Esophagus squamous epithelium (tissue), 5 donors: ENCODE measurements at places on chromosomes 11 and 22.
A peak's percentile ranks its signal among the peaks of the same experiment; 100 is the strongest.

DNA sequence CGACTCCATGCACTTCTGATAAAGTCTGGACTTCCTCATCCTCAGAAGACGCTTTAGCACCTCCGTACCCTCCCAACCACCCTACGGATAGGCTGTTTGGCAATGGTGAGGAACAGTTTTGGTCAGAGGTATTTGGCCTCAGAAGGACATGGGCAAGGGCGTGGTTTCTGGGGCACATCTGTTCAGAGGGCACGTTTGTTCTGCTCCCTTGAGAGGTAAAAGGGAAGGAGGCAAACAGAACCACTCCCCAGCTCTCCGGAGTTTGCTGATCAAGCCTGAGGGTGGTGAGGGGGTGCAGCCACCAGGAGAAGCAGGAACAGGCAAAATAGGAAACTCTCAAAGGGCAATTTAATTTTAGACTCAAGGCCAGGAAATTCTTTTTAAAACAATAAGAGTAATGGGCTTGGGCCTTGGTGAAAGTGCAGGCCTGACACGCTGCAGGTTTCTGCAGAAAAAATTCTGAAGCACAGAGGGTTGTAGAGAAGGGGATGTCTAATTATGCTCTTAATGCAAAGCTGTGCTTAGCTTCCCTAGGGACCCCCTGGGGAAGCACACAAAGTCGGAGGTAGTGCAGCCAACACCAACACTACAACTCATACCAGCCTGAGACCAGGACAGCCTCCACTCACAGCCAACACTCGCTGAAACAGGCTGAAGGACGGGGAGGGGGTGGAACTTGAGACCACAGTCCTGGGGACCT is 23.3 kb downstream of the ETS1 start:
- no peaks in the 10 kb centered on the region for H3K27me3 ChIP-seq
- no peaks in the 10 kb centered on the region for H3K36me3 ChIP-seq
- no peak overlapping the region for H3K4me3 ChIP-seq
- DNase-seq, result no peak

GRCh38 chr22:36184433-36185025 is 17.1 kb downstream of the APOL4 start:
- H3K27ac ChIP-seq, result no peak overlapping the region
- H3K4me3 ChIP-seq, result no peak overlapping the region
- no peaks in the 10 kb centered on the region for H3K27me3 ChIP-seq
- DNase-seq, result no peak
- H3K36me3 ChIP-seq, result no peaks in the 10 kb centered on the region

- no peaks in the 10 kb centered on the region for H3K4me1 ChIP-seq
- H3K27me3 ChIP-seq, result peaks cover 68% of the 10 kb centered on the region
- no peak overlapping the region for H3K27ac ChIP-seq
- DNase-seq, result no peak
Observed at GRCh38 chr11:17531071-17531600, 13.1 kb downstream of the USH1C start.

DNA sequence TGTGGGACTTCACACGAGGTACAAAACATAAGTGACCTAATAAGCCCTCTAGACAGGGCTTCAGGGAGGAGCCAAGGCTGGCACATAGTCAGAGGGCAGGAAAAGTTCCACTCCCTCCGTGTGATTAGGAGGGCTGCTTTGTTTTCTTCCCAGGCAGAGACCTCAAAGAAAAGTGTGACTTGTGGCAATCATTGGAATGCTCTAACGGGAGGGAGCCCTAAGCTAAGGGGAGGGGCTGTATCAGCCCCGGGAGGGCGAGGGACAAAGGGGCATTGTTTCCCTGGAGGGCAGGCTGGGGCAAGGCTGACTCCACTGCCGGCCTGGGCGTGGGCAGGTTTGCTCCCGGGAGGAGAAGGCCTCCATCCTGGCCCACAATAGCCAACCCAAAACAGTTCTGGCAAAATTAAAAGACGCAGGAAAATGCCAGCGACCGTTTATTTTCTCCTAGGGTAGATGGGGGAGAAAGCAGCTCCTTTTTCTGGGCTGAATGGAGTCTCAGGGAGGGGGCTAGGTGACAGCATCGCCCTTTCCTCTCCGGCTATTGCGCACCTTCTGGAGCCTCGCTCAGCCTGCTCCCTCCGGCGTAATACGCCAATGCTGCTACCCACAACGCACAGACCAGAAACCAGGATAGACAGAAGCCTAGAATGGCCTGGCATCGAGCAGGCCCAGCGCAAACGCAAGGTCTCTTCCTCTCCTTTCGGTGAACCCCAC is 60.2 kb downstream of the ENDOD1 start:
- no peaks in the 10 kb centered on the region for H3K36me3 ChIP-seq
- H3K27ac ChIP-seq, result peak overlapping the region; percentile 93
- no peaks in the 10 kb centered on the region for H3K27me3 ChIP-seq
- DNase-seq, result no peak
- H3K4me3 ChIP-seq, result peak overlapping the region; percentile 64
- peaks cover 8% of the 10 kb centered on the region for H3K4me1 ChIP-seq

DNA sequence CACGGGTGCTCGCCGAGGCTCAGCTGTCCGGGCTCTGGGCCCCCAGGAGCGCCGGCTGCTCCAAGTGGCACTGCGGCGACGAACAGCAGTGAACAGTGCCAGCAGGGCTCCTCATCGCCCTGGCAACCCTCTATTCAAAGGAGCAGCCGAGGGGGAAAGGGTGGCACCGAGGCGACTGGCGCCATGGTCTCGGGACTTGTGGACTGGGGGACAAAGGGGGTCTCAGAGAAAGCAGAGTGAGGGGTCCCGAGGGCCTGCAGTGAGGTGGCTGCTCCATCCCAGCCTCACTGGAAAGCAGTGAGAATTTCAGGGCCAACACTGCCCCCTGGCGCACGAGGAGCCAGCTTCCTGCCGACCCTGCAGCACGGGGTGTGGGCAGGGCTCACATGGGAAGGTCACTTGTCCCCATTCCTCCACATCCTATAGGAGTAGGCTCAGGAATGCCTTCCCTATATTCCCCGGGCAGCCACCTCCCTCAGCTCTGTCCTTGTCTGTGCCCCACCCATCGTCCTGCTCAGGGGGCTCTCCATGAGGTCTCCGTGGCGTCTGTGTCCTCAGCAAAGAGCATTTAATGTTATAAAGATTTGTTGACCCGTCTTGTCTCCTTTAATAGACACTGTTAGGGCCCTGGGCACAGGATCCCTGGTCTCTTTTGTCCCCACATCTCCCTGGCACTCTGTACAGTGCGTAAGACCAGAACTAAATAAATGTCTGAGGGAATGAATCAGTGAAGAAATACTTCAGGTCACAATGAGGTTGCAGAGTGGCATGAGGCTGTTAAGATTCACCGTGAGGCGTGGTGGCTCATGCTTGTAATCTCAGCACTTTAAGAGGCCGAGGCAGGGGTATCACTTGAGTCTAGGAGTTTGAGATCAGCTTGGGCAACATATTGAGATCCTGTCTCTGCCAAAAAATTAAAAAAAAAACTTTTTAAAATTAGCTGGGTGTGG is 26.4 kb downstream of the LRFN4 start:
- peaks cover 34% of the 10 kb centered on the region for H3K4me1 ChIP-seq
- H3K36me3 ChIP-seq, result no peaks in the 10 kb centered on the region
- peak overlapping the region; percentile 28 for H3K4me3 ChIP-seq

DNA sequence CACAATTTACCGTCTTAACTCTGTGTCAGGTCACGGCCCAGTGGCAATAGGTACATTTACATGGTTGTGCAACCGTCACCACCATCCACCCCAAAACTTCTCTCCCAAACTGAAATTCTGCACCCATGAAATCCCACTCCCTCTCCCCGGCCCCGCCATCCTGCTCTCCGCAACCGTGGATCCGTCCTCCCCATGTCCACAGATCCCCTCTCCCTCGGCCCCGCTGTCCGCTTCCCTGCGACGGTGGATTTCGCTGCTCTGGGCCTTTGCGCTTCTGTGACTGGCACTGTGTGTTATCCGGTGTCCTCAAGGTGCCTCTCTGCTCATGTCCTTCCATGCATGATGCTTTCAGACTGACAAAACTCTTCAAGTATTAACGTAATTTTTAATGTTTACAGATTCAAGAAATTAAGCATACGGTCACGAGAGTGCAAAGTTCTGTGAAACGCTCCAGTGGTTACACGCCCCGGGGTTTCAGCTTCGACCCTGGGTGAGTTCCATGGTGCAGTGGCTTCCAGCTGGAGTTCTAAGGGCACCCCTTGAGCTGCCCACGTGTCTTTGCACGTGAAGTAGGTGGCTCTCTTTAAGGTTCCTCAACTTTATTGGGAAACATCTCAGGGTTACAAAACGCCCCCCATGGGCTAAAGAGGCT is 76.4 kb downstream of the KCNQ1 start:
- H3K27me3 ChIP-seq, result no peaks in the 10 kb centered on the region
- no peak overlapping the region for H3K27ac ChIP-seq
- no peaks in the 10 kb centered on the region for H3K36me3 ChIP-seq
- no peak for DNase-seq
- no peaks in the 10 kb centered on the region for H3K4me1 ChIP-seq

- H3K27me3 ChIP-seq, result no peaks in the 10 kb centered on the region
- no peak for DNase-seq
- H3K36me3 ChIP-seq, result peaks cover 97% of the 10 kb centered on the region
- no peak overlapping the region for H3K4me3 ChIP-seq
- no peaks in the 10 kb centered on the region for H3K4me1 ChIP-seq
- peak overlapping the region; percentile 59 for H3K27ac ChIP-seq
Observed at GRCh38 chr11:85970593-85970992, 98.3 kb downstream of the PICALM start.

GRCh38 chr22:40367342-40367741 is 3.1 kb upstream of the SGSM3 start:
- peaks cover 34% of the 10 kb centered on the region for H3K36me3 ChIP-seq
- no peak for DNase-seq
- H3K4me3 ChIP-seq, result no peak overlapping the region

DNA sequence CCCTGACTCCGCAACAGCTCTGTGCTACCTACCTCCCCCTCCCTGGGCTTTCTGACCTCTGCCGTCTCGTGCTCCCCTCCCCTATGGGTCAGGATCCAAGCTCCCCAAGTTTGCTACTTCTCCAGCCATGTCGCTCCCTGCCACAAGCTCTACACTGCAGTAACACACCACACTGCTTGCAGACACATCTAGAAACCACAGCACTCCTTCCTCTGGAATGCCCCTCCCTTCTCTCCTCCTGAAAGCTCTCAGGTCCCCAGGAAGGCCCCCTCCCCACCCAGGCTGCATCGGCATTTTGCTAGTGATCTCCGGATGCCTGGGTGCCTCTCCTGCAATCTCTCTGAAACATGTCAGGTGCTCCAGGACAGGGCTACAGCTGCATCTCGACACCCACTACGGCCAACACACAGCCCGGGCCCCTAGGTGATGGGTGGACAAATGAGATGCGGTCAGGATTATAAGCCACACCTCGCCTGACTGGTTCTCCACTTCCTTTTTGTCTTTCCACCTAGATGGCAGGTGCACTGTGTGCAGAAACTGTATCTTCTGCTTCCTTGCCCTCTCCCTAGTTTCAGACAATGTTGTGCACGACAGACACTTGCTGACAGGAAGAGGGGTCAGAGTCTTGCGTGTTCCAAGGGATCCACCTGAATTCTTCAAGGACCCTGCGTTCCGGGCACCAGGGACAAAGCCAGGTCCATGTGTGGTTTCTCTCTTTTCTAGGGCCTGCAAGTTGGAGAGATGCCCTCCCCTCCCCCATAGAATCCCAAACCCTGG is 22.9 kb downstream of the RPUSD4 start:
- no peak for DNase-seq
- H3K4me3 ChIP-seq, result no peak overlapping the region
- H3K4me1 ChIP-seq, result no peaks in the 10 kb centered on the region
- H3K27ac ChIP-seq, result no peak overlapping the region
- H3K27me3 ChIP-seq, result no peaks in the 10 kb centered on the region
- no peaks in the 10 kb centered on the region for H3K36me3 ChIP-seq

DNA sequence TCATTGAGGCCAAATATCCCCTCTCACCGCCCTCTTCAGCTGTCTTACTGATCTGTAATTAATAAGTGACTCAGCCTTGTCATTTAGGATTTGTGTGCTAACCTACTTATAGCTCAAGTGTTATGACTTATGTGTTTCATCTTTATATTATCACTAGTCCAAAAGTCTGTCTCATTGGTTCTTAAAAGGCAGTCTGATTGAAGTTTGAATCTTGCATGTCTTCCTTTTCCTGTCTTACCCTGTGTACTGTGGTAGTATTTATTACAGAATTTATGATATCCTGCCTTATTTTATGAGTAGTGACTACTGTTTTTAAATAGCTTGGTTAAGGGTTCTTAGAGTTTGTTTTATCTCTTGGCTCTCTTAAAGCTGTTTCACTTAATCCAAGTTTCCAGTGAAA is 6.3 kb downstream of the DEPDC7 start:
- H3K27ac ChIP-seq, result no peak overlapping the region
- DNase-seq, result no peak
- H3K4me3 ChIP-seq, result no peak overlapping the region
- H3K4me1 ChIP-seq, result peaks cover 3% of the 10 kb centered on the region
- H3K27me3 ChIP-seq, result no peaks in the 10 kb centered on the region

DNA sequence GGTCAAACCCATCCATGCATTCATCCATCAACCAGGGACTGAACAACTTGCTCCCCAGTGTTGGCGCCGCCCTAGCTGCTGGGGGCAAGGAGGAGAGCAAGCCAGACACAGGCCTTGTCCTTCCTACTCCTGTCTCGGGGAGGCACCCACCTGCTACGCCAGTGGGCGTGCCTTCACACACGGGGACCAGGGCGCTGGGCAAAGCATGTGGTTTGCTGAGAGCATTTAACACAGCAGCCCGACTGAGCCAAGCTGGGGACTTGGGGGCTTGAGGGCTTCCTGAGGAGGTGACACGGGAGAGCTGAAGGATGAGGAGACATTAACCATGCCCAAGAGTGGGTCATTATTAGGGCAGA is 30.6 kb downstream of the CACNA1I start:
- H3K27me3 ChIP-seq, result no peaks in the 10 kb centered on the region
- H3K4me3 ChIP-seq, result no peak overlapping the region
- DNase-seq, result no peak
- H3K27ac ChIP-seq, result no peak overlapping the region
- no peaks in the 10 kb centered on the region for H3K4me1 ChIP-seq
- H3K36me3 ChIP-seq, result no peaks in the 10 kb centered on the region

GRCh38 chr11:114846416-114846791 is 168.1 kb downstream of the NXPE2 start:
- no peak overlapping the region for H3K27ac ChIP-seq
- H3K27me3 ChIP-seq, result no peaks in the 10 kb centered on the region
- H3K4me1 ChIP-seq, result no peaks in the 10 kb centered on the region
- no peaks in the 10 kb centered on the region for H3K36me3 ChIP-seq
